ENCODE measurements at places on chromosomes 11 and 22. TPM values are rescaled to one million over a fixed set of nuclear protein-coding genes. Genes with fewer than 3 reads are reported as not detected.

DNA sequence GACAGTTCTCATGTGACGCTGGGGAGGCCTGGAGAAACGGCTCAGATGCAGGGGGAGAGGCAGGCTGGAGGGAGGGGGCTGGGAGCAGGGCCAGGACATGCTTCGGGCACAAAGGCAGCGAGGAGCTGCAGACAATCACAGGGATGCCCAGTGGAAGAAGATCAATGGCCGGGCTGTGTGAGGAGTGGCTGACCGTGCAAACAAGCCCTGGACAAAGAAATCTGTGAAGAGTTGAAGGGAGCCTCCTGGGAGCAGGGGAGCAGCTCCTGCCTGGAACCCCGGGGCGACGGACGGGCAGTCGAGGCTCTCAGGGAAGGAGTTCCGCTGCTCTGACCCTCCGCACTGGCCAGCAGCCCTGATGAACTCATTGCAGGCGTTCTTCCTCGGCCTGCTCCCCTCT, 126.7 kb upstream of the B3GAT1 start:
- no peak for DNase-seq

DNA sequence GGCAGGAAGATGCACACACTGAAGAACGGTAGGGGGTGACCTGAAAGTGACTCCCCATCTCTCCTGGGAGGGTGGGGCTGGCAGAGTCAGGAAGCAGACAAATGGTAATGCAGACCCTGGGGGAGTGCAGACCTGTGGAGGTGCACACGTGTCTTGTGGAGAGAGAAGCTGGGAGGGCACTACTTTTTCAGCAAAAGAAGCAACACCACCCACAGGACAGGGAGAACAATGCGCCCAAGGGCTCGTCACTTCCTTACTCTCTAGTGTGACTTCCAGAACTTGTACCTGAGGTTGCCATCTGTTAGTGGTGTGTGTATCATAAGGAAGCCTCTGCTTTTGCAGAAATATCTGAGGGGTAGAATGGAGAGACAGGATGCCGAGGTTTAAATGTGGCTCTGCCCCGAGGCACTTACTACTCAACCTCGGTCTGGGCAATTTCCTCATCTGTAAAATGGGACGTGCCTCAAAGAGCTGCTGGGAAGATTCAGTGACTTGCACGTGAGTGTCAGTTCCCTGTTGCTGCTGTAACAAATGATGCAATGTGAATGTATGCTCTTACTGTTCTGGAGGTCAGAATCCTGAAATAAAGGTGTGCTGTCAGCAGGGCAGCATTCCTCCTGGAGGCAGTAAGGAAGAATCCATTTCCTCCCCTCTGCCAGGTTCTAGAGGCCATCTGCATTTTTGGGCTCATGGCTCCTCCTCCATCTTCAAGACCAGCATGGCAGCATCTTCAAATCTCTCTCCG, 323.4 kb downstream of the SHANK2 start:
- no peak for DNase-seq

DNA sequence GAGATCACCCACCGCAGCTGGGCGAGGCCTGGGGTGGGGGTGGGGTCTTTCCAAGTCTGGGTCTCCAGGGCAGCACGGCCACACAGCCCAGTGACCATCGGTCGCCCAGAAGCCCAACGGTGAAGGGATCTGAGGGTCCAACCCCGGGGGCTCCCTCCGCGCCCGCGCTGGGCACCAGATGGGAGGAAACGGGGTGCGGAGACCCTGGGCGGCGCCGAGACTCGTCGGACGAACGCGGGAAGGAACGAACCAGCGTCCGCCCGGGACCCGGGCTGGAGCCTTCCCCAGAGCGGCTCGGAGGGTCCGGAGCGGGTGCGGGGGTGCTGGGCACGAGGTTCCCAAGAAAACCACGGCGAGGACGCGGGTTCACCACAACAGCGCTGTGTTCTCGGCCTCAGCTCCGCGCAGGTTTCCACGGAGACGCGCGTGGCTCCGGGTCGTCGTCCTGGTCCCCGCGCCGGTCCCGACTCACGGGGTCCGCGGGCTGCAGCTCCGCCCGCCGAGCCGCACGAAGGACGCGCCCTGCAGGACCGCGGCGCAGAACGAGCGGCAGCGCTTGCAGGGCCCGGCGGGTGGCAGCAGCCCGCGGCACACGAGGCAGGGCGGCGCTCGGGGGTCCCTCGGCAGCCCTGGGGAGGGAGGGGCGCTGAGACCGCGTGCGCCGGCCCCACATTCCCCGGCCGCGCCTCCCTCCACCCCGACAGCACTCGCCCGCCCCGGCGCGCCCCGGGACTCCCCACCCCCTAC, 2.3 kb upstream of the IL17REL start:
- no peak for DNase-seq

GRCh38 chr11:66106786-66107599, 36.9 kb downstream of the PACS1 start:
- DNase-seq: no peak

GRK3 gene
- 10.1 TPM for total RNA-seq

KCNJ4 gene
- total RNA-seq: not detected

DNA sequence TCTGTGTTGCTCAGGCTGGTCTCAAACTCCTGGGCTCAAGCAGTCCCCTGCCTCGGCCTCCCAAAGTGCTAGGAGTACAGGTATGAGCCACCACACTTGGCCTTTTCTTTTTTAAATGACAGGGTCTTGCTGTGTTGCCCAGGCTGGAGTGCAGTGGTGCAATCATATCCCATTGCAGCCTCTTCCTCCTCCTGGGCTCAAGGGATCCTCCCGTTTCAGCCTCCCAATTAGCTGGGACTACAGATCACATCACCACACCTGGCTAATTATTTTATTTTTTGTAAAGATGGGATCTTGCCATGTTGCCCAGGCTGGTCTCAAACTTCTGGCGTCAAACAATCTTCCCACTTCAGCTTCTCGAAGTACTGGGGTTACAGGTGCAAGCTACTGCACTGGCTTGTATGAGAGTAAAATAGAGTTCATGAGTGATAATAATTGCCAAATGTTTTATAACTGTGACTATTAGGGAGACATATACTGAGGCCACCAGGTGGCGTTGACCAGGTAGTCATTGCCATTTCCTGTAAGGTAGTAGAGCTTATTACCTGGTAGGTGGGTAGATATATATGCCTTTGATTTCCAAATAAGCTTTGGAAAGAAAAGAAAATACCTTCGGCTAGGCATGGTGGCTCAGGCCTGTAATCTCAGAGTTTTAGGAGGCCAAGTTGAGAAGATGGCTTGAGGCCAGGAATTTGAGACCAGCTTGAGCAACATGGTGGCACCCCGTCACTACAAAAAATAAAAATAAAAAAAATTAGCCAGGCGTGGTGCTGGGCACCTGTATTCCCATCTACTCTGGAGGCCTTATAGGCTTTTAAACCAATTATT, 5.4 kb downstream of the FDX1 start:
- DNase-seq: peak; percentile 56

PVALB gene
- not detected for total RNA-seq

DNA sequence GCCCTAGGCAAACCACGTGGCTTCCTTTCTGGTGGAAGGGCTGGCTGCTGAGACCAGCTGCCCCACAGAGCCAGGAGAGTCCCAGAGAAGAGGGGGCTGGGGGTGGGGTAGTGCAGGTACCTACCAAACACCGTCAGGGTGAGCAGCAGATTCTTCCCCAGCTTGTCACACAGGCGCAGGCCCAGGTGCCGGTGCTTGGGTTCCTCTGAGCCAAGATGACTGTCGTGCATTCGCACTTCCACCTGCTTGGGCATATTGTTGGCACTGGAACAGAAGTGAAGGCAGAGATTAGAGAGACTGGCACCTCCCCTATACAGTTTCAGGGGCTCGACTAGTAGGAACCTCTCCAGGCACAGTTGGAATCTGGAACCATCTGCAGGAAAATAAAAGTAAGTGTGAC, 102.1 kb downstream of the SLC1A2 start:
- no peak for DNase-seq

DNA sequence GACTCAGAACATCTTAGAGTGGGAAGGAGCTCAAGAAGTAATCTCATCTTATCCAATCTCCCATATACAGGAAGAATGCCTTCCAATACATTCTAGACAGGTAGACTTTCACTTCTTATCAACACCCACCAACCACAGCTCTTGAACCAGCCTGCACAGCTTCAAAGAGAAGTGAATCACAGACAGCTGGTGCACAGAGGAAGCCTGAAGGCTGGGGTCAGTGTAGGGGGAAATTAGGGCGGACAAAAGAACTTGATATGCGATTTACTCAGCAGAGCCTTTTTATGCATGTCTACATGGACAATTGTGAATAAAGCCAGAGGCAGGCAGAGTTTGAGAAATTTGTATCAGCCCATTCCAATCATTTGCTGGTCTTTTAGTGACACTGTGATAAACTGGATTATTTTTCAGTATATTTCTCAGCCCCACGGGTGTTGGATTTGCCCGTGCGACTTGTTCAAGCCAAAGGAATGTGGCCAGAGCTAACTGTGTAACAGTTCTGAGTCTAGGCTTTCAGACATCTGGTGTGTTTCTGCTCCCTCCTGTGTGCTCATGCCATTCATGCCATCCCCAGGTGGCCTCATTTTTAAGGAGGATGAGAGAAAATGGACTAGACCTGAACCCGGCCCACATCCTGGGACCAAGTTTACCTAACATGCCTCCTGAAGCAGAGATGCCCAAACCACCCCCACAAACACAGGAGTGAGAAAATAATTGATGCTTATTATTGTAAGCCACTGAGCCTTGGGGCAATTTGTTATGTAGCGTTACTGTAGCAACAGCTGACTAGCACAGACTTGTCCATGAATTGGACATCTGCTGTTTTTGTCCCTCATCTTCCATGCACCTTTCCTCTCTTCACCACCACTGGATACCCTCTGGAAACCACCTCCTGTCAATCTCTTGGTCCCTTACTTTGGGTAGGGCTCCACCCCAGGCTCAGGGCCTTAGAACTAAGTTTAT, 137.5 kb upstream of the HSD17B12 start:
- no peak for DNase-seq

- DNase-seq: no peak
These were observed 49.0 kb downstream of the LINC01488 start for GRCh38 chr11:69530278-69531070.

CD248 gene
- total RNA-seq: not detected

FAM180B gene
- total RNA-seq: not detected

DNA sequence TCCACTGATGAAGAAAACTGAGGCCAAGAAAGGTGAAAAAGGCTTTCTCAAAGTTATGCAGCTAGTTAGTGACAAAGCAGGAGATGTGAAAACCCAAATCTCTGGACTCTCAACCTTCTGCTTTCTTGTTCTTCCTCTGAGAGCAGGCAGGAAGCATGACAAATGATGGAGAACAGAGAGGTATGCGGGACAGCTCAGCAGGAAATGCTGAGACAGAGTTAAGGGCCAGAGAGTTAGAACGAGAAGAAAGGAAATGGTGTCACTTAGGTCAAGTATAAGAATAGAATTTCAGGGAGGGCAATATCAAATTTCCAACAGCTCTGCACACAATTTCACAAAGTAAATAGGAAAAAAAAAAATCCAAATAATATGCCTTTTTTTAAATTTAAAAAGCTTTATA, 67.6 kb upstream of the ARHGAP42 start:
- no peak for DNase-seq

GRCh38 chr22:22865311-22866072, 22.1 kb upstream of the IGLL5 start:
- DNase-seq: no peak

All from Calu3 (cell line).